Sciatic nerve (tissue), 2 donors: ENCODE measurements at places on chromosomes 16 and 17.

- DNase-seq, result no peak
These were observed 796.2 kb upstream of the RBFOX1 start for GRCh38 chr16:6536411-6536810.

DNA sequence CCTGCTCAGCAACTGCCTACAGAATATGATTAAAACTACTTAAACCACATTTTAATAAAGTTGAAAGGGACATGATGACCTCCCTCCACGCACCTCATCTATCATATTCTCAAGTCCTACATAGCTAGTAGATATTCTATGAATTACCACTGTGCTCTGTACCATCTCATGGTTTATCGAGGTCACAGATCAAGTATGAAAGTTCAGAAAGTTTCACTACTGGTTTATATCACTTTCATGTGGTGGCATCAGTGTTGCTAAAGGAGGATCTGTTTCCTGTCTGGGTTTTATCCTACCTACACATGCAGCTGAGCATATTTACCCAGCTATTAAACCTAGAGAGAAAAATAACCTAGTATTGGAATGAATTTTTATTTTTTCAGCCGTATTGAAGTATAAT lies 214.9 kb upstream of the MON1B start:
- no peak for DNase-seq

GRCh38 chr16:397135-397661 lies at the start of gene NME4:
Gene NME4 (plus strand): TSS chr16:397199. CDS start chr16:397223, 24 bp downstream.
- no peak for DNase-seq

GRCh38 chr17:82023447-82024241 lies 539 bp downstream of the LRRC45 start:
- DNase-seq, result no peak
